ENCODE measurements at places on chromosomes 6 and 20.

- DNase-seq = peak; percentile 67
Observed at GRCh38 chr20:49964964-49965780, 17.6 kb upstream of the SNAI1 start.

- DNase-seq = peak; percentile 46
Observed at GRCh38 chr6:34570066-34570833, 14.1 kb upstream of the SPDEF start.

DNA sequence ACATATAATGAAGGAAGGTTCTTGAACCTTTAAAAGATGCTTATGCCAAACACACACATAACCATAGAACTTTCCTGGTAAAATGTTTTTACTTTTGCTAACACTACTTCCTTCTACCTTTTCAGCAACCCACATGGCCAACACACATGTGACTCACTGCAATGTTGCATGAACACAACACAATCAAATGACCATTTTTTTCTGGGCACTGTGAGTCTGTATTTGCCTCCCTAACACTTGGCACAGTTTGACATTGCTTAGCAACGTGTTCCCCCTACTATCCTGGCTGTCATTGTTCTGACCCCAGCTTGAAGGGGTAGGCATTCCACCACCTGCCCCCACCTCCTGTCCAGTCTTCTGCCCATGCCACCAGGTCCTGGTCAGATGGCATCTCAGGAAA lies 204.8 kb upstream of the PRND start:
- DNase-seq = no peak

- no peak for DNase-seq
Observed at GRCh38 chr6:157962601-157963302, 18.9 kb upstream of the SYNJ2 start.

GRCh38 chr20:38471987-38472512 lies 593 bp upstream of the RALGAPB start:
- no peak for DNase-seq

DNA sequence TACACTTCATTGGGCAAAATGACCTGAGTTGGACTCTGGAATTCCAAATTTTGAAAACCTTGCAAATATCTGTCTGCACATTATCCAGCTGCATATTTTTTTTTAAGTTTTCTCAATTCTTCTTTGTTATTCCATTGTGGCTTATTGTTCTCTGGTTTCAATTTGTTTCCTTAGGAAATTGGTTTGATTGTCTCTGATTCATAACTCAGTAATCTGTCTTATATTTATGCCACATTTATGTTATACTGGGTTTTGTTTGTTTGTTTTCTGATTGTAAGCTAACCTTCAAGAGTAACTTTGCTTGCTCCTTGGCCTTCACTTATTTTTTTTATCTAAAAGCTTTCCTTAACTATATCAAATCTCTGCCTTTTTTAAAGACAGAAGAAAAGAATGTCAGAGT lies 193.3 kb upstream of the PLCB4 start:
- DNase-seq = no peak

GRCh38 chr6:162069995-162070394 lies 657.6 kb downstream of the PRKN start:
- DNase-seq = no peak

- DNase-seq = no peak
Observed at GRCh38 chr6:93424303-93425064, 5.1 kb upstream of the EPHA7 start.

GRCh38 chr6:110054664-110055386 lies 76.7 kb downstream of the GPR6 start:
- no peak for DNase-seq

GRCh38 chr20:25424536-25424935 lies 17.1 kb downstream of the GINS1 start:
- no peak for DNase-seq

GRCh38 chr6:111625099-111625416 lies 19.4 kb upstream of the TRAF3IP2 start:
- no peak for DNase-seq

GRCh38 chr20:38805958-38806854 lies 709 bp downstream of the PPP1R16B start:
- DNase-seq = no peak

GRCh38 chr6:1325461-1326309 lies 13.8 kb downstream of the FOXQ1 start:
- no peak for DNase-seq

DNA sequence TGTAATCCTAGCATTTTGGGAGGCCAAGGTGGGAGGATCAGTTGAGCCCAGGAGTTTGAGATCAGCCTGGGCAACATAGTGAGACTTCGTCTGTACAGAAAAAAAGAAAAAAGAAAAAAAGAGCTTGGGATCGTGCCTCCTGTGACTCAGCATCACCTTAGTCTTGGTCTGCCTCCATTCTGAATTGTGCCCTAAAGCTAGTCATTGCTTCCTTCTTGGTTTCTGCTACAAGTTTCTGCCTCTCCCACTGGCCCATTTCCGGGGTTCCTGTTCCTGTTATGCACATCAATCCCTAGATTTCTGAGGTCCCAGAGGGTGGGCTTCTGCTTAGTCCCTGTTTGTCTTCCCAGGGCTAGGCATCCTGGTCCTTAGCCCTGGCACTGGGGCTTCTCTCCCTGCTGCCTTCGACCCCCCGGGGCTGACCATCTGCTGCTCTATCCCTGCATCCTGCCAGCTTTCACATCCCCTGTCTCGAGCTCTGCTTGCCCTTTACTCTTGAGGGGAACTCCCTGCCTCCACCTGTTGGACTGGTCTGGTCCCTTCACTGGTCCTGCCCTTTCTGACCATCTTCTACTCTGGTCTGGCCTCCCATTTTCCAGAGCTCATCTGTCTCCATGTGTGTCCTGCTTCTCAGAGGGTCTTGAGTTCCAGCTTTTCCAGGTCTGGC lies 77.5 kb upstream of the ESR1 start:
- no peak for DNase-seq

- no peak for DNase-seq
Observed at GRCh38 chr6:7343546-7344475, 30.8 kb upstream of the SSR1 start.

GRCh38 chr6:148501178-148501590 lies 158.5 kb downstream of the SASH1 start:
- no peak for DNase-seq

DNA sequence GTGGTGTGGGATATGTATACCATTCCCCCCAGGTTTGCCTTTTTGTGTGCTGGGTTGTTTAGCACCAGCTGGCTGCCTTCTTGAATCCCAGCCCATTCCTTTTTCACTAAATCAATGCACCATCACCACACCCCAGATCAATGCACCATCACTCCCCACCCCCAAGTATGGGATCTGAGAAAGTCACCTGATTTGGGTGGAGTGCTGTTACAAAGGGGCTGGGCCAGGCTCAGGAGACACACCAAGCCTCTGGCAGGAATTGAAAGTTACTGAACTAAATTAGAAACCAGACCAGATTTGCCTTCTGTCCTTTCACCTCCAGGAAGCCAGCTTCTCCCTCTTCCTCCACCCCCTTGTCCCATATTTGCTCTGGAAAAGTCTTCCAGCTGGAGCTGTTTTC lies 19.6 kb upstream of the PKHD1 start:
- DNase-seq = no peak

GRCh38 chr20:54179946-54180345 lies 6.2 kb upstream of the CYP24A1 start:
- DNase-seq = peak; percentile 59

DNA sequence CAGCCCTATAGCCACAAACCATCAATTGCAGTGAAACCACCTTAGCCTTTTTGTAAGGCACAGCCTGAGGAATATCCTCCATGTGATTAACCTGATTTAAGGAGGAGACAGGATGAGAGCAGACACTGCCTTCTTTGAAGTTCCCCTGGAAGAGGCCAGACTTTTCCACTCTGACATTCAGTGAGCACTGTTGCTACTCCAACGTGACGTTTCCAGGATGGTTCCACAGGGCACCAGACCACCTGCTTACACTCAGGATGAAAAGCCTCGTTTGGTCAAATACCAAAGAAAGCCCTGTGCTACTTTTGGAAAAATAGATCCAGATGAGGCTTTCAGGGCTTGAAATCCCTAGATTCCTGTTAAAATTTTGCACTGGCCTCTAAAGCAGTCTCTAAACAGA lies 1102.1 kb upstream of the FLRT3 start:
- DNase-seq = no peak

DNA sequence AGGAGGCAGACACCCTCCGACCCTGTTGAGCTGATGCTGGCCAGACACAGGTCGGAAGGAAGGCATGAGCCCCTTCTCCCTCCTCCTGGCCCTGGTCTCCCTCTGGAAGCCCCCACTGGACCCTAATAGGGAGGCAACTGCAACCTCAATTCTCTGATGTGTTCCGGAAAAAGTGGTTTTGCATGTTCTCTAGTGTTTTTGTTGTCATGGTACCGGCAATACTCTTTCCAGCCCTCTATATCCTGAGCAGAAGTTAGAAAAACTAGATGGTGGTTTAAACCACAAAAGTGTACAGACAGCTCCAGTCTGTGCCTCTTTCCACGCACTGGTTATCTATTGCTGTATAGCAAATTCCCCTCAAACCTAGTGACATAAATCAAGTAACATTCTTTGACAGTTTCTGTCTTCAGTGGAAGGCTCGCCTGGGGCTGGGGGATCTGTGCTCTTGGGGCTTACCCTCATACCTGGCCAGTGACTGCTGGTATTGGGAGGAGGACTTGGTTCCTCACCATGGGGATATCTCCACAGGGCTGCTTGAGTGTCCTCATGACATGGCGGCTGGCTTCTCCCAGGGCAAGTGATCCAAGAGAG lies 37.0 kb downstream of the SYTL3 start:
- DNase-seq = no peak

DNA sequence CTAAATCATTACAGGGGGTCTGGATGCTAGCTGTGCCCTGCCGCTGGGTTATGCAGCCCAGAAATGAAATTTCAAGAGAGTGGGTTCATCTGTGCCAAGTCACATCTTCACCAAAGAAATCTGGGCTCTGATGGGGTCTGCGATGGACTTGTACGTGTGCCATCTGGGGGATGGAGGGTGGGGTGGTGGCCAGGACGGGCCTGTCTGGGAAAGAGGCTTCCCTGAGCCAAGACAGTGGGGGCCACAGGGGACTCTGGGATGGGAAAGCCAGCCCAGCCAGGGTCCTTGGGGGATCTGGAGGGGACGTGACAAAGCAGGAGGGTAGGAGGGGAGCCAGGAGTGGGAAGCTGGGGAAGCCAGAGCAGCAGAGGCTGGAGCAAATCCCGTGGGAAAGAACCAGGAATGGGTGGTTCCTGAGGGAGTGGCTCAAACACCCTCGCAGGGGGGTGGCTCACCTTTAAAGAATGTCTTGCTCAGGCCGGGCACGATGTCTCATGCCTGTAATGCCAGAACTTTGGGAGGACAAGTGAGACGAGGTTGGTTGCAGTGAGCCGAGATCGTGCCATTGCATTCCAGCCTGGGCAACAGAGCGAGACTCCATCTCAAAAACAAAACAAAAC lies 36.3 kb upstream of the SULF2 start:
- no peak for DNase-seq

GRCh38 chr20:50879649-50880550 lies 51.3 kb downstream of the ADNP start:
- DNase-seq = no peak

DNA sequence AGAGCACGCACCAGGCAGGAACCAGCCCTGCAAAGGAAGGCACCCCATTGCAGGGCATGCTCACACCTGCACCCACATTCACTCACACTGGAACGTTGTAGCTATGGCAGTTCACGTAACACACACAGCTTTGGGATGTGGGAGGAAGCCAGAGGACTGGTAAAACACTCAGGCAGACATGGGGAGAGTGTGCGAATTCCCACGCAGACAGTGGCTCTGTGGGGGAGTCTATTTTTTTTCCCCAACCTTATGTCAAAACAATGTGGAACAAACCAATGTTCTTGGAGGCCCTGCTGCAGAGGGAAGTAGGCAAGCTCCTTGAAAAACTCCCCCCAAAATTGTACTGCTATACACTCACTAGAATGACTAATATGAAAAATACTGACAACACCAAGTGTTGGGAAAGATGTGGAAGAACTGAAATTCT lies 91.0 kb downstream of the PPP1R14C start:
- DNase-seq = no peak

DNA sequence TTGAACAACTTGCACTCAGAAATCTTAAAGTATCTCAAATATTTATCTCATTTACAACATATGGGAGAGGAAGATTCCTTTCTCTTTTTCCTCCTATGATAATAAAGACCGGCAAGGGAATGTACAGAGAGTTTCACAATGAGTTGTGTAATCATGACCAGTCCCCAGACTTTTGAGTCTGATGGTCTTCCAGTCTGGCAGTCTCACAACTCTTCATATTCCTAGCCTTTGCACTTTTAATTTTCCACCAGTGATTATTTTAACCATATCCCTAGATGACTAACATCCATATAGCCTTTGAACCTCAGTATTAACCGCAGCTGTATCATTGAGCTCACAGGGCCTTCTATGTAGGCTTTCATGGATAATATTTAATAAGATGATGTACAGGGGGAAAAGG lies 278.5 kb downstream of the KHDC1L start:
- no peak for DNase-seq

DNA sequence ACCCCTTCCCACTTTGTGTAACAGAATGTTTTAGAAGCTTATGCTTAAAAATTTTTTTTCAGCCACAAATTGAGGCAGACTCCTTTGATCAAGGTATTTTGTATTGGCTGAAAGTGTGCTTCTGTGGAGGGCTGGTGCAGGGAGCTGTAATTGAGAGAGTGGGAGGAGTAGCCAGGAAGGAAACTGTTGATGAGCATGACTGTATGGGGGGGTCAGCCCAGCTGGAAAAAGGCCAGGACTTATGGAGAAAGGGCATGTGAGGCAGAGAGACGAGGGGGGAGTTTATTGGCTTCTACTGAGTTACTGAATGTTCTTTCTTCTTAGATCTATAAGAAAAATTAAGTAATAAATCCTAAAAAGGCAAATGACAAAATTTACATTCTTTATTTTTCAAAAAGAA lies 13.4 kb downstream of the RFPL4B start:
- no peak for DNase-seq

DNA sequence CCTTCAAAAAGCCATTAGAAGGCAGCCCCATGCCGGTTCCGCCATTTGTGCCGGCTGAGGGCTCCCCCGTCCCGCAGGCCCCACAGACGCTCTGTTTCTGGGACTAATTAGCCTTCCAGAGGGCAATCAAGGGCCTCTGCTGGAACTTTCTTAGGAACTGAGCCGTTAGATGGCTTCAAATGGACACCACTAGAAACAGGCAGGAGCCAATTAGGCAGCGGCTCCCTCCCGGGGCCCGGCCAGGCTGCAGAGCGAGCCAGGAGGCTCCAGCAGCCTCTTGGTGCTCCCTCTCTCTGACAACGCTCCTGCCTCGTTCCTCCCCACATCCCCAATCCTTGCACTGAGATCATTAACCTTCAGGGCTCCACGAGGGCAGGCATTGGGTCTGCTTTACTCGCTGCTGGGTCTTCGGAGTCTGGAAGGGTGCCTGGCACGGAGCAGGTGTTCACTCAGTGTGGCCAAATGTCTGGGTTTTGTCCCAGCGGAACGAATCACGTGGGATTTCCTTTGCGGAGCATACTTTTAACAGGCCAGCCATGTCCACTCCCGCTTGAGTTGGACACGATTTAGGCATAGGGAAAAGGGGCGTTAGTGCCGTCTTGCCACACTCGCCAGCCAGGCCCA lies 98.3 kb downstream of the TMEM242 start:
- no peak for DNase-seq

- no peak for DNase-seq
Observed at GRCh38 chr6:106535012-106535411, 94.3 kb downstream of the RTN4IP1 start.

GRCh38 chr20:47672886-47673670 lies 112.2 kb downstream of the SULF2 start:
- no peak for DNase-seq

- peak; percentile 83 for DNase-seq
Observed at GRCh38 chr20:47785854-47786764, 828 bp upstream of the SULF2 start.

- peak; percentile 27 for DNase-seq
Observed at GRCh38 chr6:111011360-111012142, 29.7 kb downstream of the RPF2 start.

All from RPMI8226 (cell line).